ENCODE measurements at places on chromosomes 4 and X.

GRCh38 chr4:38189445-38189844 lies 229.2 kb downstream of the PTTG2 start:
- no peak for DNase-seq

DNA sequence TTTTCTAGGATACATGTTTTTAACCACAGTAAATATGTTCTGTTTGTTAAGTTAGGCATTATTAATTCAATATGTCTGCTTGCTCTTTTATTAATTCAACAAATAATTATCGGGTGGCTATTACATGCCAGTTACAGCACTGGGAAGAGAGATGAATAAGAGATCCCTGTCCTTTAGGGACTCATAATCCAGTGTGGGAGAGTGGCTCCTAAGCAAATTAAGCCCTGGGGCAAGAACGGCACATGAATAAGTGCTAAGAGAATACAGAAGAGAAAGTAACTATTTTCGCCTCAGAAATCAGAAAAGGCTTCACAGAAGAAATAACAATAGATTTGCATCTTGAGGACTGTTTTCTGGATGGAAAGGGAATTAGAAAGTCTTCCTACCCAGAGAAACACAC lies 236.7 kb downstream of the NR3C2 start:
- no peak for DNase-seq

- no peak for DNase-seq
Measured at GRCh38 chr4:123536225-123536624, 139.6 kb downstream of the SPRY1 start.

- no peak for DNase-seq
Measured at GRCh38 chr4:8391972-8392371, 48.6 kb downstream of the ACOX3 start.

DNA sequence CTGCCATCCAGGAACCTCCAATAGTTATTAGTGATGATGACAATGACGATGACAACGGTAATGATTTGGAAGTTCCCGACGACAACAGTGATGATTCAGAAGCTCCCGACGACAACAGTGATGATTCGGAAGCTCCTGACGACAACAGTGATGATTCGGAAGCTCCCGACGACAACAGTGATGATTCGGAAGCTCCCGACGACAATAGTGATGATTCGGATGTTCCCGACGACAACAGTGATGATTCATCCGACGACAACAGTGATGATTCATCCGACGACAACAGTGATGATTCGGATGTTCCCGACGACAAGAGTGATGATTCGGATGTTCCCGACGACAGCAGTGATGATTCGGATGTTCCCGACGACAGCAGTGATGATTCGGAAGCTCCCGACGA lies 14.7 kb downstream of the CXCR3 start:
- no peak for DNase-seq

- no peak for DNase-seq
Measured at GRCh38 chrX:101550362-101550750, at the start of gene ARMCX1. ARMCX1 (plus strand) TSS chrX:101550547; CDS start chrX:101552931, 2,384 bp downstream.

DNA sequence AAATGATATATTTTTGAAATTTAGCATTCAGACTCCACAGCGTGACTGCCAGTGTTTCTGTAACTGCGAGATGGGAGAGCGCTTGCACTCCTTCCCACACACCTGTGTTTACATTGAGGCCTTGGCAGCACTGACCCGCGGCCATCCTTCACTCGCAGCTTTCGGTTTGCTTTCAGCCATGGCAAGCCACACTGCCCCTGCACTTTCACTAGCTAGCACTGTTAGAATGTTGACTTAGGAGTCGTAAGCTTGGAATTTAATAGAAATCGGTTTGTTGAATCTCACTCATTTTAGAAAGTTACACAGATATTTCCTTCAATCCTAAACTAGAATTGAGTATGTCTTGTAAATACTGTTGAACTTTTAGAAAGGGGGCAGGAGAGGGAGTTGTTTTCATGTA lies 136.2 kb downstream of the CFAP299 start:
- no peak for DNase-seq

GRCh38 chr4:84651499-84651898 lies 68.6 kb downstream of the CDS1 start:
- DNase-seq, result no peak

DNA sequence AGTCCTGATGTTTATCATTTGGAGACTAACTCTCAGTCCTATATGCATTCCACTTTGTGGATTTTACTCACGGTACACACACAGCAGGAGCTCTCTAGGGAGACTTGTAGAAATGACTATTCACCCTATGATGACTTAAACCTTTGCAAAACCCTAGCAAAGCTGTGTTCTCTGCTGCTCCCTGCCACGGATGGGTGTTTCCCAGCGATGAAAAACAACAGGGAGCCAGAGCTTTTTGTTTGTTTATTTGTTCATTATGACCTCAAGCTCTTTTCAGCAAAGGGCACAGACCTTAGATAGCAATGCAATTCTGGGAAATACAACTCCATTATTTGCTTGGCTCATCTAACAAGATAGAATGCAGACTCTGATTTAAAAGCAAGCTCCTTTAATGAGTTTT lies 156.6 kb downstream of the GRIA3 start:
- no peak for DNase-seq

DNA sequence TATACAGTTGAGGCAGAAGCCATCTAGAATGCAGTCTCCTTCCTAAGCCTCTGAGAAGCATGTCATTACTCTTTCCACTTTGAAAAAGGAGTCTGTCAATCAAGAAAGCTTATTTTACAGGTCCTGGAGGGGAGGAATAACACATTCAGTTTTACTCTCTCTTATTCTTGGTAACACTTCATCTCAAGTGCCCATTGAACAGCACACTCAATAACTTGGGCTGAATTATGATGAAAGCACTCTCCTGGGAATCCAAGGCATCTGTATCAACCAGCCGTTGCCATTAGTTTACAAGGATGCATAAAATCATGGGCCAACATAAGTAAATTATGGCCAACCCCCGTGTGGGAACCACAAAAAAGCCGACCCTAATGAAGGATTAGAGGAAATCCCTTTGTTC lies 282.4 kb downstream of the C4orf33 start:
- no peak for DNase-seq

DNA sequence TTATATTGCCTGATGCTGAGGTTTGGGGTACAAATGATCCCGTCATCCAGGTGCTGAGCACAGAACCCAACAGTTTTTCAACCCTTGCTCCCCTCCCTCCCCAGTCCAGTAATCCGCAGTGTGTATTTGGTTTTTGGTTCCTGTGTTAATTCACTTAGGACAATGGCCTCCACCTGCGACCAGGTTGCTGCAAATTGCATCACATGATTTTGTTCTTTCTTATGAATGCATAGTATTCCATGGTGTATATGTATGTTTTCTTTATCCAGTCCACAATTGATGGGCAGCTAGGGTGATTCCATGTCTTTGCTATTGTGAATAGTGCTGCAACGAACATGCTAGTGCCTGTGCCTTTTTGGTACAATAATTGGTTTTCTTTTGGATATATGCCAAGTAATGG lies 25.4 kb downstream of the GABRQ start:
- DNase-seq, result no peak

GRCh38 chrX:150623583-150623982 lies 55.2 kb downstream of the MTM1 start:
- no peak for DNase-seq

DNA sequence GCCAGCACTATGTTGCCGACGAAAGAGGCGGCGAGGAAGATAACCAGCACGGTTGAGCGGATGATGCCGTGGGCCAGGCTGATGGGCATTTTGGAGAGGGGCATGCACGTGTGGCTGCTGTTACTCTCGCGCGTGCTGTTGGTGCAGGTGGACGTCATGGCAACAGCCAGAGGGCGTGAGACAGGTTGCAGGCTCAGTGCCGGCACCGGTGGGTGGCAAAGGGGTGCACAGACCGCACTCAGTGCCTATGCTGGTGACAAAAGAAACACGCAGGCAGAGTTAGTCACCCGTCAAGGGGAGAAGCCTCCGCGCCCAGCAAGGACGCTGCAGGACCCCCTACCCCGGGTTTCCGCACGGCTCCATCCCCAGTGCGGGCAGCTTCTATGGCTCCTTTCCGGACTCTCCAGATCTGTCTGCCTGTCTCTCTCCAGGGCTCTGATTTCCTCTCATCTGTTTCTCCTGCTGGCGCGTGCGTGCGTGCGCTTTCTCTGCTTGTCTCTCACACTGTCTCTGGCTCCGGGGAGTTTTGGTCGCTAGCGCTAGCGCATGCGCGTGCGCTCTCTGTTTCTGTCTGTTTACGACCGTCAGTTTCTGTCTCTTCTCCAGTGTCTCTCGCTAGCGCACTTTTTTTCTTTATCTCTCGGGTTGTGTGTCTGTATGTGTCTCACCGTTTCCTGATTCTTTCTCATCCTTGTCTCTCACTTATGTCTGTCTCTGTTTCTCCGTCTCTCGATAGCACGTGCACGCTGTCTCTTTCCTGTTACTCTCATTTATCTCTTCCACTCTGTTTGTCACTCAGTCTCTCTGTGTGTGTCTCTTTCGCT lies 2.1 kb downstream of the GPR101 start:
- DNase-seq, result peak; percentile 18

DNA sequence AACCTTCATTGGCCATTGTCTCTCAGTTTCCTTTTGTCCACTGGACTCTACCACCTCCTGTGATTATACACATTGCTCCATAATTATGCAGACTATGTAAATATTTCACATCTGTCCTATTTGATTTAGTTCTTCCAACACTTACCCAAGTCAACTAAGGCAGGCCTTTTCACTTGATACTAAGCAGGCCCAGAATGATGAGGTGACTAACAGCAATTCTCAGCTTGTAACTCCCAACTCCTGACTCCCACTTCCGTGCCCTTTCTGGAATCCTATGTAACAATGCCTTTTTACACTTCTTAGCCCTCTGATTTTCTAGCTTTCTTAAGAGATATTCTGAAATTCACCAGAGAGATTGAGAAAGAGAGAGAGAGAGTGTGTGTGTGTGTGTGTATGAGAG lies 6.6 kb downstream of the PAK3 start:
- DNase-seq, result no peak

- DNase-seq, result no peak
Measured at GRCh38 chr4:113471146-113471860, 290.2 kb downstream of the CAMK2D start.

DNA sequence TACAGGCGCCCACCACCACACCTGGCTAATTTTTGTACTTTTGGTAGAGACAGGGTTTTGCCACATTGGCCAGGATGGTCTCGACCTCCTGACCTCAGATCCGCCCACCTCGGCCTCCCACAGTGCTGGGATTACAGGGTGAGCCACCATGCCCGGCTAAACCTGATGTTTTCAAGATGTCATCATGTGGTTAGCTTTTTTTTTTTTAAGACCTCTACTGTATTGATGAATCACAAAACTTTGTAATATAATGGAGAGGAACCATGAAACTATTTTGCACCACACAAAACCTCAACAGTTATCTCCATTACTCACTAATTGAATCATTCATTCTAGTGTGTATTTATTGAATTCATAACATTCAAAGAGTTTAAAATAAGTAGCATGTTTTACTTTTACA lies 94.7 kb upstream of the NEIL3 start:
- no peak for DNase-seq

- DNase-seq, result no peak
Measured at GRCh38 chr4:151719956-151720334, 40.9 kb downstream of the GATB start.

DNA sequence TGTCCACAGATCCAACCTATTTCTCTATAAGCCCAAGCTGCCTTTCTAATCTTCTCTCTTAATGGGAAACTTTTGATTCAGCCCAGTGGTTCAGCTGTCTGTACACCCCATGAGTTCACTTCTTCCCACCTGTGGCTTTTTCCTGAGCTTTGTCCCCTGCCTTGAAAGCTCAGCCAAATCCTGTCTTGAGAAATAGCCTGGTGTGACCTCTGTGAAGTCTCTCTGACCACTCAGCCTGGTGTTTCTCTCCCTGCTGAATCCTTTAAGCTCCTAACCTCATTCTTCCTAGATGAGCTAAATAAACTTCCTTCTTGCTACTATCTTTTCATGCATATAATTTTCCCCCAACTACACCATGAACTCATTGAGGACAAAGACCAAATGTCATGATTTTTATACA lies 15.2 kb upstream of the HERC5 start:
- DNase-seq, result no peak

- no peak for DNase-seq
Measured at GRCh38 chr4:6750286-6751221, 32.0 kb upstream of the KIAA0232 start.

- DNase-seq, result no peak
Measured at GRCh38 chrX:76184276-76184675, 11.4 kb downstream of the PBDC1 start.

DNA sequence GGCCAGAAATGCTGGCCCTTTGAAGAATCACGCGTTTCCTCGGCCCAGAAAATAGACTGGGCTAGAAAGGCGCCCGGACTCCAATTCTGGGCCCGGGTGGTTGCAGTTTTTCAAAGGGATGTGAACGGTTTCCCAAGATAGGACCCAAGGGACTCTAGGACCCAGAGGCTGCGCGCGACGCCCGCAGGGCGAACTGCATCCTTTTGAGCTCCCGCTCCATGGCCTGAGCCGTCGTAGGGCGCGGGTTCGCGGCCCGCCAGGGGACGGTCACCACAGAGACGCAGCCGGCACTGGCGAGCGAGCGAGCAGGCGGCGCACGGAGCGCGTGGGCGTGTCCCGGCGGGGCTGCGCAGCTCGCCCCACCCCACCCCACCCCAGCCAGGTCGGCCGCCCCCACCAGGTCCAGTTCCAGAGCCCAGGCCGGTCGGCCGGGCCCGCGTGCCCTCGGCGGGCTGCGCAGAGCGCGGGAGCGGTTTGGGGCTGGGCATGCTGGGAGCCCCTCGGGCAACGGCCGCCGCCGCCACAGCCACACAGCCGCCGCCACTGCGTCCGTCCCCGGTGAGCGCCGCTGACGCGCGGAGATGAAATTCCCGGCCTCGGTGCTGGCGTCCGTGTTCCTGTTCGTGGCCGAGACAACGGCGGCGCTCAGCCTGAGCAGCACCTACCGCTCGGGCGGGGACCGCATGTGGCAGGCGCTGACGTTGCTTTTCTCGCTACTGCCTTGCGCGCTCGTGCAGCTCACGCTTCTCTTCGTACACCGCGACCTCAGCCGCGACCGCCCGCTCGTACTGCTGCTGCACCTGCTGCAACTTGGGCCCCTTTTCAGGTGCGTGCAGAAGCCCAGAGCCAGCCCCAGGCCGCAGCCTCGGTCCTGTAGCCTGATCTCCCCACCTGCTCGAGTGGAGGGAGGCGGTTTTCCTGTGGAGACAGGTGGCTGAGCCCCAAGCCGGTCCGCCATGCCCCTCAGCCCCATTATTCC lies at the start of gene XK:
Gene XK, plus strand, starts transcription at position 411 of the 979 bp plus-strand sequence. Its CDS starts 171 bp downstream, at position 582.
- DNase-seq, result peak; percentile 18

GRCh38 chrX:8042304-8042703 lies 115.1 kb upstream of the PNPLA4 start:
- DNase-seq, result no peak

- DNase-seq, result no peak
Measured at GRCh38 chr4:152628128-152628527, 51.7 kb downstream of the TMEM154 start.

- DNase-seq, result no peak
Measured at GRCh38 chrX:111490688-111491087, 20.8 kb upstream of the SERTM2 start.

Data from activated gamma-delta T cell (primary cell).